ENCODE measurements at places on chromosomes 13 and 19. TPM values are rescaled to one million over a fixed set of nuclear protein-coding genes. Genes with fewer than 3 reads are reported as not detected.

The CDX2 gene
- total RNA-seq: not detected

The GGN gene
- total RNA-seq: under 0.01 TPM

The CTXN1 gene
- total RNA-seq: 36.6 TPM

The ZSCAN18 gene
- total RNA-seq: 83.6 TPM

The CGB2 gene
- total RNA-seq: not detected

The ZNF491 gene
- total RNA-seq: 9.3 TPM

The TBXA2R gene
- total RNA-seq: 0.25 TPM
